ENCODE measurements at places on chromosomes 7 and 10. TPM values are rescaled to one million over a fixed set of nuclear protein-coding genes. Genes with fewer than 3 reads are reported as not detected.

HOXA2 gene
- polyA plus RNA-seq, result 5.5 TPM

CALML5 gene
- polyA plus RNA-seq, result not detected

C10orf53 gene
- 0.03 TPM for polyA plus RNA-seq

PIK3CG gene
- 2.7 TPM for polyA plus RNA-seq

PEX1 gene
- polyA plus RNA-seq, result 37.5 TPM

MACROH2A2 gene
- 52.0 TPM for polyA plus RNA-seq

DNA sequence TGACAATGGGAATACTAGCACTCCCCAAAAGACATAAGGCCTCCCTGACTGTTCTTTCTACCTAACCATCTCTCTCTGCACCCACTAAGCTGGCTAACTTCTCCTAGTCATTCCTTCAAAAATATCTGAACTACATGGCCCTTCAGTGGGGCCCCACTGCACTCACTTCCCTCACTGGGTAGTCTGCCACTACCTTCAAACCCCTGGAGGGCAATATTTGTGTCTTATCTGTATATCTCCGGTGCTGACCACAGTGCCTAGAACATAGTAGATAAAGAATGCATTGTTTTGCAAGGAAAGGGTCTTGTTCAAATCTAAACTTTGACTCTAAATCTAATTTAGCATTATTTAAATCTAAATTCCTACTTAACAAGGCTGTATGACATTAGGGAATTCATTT is 44.3 kb downstream of the CACUL1 start:
- DNase-seq, result no peak

DNA sequence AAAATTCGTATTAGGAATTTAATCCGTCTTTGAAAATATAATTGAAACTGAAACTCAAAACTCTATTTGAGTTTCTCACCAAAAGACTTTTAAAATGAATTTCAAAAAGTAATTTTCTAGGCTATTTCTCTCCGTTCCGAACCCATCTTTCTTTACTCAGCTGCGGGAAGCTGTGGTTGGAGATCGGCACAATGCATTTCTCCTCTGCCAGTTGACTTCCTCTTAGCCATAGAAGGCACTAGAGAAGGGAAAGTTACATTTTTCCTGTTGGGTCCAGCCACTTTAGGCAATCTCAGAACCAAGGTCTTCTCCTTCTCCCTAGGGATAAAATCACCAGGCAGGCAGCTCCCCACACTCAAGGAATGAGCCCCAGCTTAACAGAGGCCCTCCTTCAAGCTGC is 133.6 kb upstream of the COL1A2 start:
- DNase-seq, result no peak

DNA sequence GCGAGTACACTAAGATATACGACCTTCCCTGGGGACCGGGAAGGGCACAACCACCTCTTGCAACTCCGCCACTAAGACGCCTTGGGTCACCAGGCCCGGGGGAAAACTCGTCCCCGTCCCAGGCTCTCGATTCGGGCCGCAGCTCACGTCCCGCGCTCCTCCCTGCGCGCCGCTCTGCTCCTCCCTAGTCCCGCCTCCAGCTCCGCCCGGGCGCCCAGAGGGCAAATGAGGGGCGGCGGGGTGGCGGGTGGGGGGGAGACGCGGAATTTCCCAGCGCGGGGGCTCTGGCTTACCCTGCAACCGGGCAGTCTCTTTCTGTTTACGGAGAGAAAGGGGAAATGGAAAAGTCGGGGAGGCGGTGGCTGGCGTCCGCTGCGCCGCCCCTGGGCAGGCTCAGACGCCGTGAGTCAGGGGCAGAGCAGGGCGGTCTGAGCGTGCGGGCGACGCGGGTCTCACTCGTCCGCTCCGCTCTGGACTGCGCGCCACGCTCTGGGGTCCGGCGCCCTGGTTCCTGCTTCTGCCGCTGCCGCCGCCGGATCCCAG is at the start of gene MAP3K8:
Gene MAP3K8, plus strand, starts transcription at position 455 of the 543 bp plus-strand sequence. CDS start 4,755 bp downstream, outside the sequence.
- DNase-seq, result peak; percentile 83

DNA sequence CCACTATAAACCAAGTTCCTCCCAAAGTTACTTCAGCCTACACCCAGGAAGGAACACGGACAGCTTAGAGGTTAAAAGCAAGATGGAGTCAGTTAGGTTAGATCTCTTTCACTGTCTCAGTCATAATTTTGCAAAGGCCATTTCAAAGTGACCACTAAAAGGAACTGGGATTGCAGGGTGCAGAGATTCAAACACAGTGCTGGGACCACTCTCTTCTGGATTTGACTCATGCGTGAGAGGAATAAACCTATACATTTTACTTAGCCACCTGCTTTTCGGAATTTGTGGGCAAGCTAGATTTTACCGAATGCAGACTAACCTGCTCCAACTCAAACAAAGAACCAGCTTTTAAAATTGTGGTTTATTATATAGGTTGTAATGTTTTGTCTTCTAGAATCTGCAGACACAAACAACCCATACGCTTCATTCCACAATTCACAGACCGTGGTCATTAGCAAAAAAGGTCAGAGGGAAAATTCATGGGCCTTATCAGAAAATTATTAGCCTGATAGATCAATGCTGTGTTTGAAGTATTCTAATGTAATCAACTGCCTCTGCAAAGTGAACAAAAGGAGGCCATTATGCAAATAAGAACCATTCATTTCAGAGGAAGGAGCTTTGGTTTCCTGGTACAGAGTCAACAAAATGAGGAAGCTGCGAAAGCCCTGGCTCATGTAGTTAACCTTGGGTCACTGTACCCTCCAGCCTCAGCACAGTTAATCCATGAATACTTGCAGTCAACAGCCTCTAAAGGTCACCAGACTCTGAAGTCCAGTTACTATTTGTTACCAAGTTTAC is 342.7 kb upstream of the KLF6 start:
- DNase-seq, result peak; percentile 22

GRCh38 chr10:32197423-32197822 is 141.2 kb upstream of the KIF5B start:
- no peak for DNase-seq

DNA sequence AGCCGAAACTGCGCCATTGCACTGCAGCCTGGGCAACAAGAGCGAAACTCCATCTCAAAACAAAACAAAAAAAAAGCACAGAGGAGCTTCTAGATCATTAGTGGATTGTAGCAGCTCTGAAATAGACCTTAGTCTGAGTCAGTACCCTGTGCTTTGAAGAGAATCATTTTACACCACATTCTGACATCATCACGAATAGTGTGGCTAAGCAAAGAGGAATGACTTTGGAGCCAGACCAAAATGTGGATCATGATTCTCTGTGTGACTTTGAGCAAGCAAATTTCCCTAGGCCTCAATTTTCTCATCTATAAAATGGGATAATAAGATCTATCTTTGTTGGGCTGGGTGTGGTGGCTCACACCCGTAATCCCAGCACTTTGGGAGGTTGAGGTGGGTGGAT is 618.9 kb downstream of the CALN1 start:
- DNase-seq, result no peak

- no peak for DNase-seq
Observed at GRCh38 chr7:2287745-2288144, 26.5 kb downstream of the SNX8 start.

GRCh38 chr7:48299580-48300169 is 128.4 kb downstream of the ABCA13 start:
- peak; percentile 37 for DNase-seq

DNA sequence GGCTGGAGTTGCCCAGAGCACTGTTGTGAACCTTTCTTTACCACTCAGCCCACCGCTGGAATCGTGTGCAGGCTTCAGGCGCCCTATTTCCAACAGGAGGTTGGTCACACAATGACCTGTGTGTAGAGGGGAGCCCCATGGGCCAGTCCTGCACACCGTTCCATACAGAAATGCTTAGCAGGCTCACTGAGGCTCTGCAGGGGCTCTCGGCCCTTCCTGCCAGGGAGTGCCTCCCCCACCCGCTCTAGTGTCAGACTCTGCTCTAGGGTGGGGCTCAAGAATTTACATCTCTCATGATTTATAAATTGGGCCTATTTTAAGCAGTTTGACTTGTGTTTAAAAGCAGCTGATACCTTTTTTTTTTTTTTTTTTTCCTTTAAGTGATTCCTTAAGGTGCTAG is 42.0 kb downstream of the SHH start:
- DNase-seq, result no peak

DNA sequence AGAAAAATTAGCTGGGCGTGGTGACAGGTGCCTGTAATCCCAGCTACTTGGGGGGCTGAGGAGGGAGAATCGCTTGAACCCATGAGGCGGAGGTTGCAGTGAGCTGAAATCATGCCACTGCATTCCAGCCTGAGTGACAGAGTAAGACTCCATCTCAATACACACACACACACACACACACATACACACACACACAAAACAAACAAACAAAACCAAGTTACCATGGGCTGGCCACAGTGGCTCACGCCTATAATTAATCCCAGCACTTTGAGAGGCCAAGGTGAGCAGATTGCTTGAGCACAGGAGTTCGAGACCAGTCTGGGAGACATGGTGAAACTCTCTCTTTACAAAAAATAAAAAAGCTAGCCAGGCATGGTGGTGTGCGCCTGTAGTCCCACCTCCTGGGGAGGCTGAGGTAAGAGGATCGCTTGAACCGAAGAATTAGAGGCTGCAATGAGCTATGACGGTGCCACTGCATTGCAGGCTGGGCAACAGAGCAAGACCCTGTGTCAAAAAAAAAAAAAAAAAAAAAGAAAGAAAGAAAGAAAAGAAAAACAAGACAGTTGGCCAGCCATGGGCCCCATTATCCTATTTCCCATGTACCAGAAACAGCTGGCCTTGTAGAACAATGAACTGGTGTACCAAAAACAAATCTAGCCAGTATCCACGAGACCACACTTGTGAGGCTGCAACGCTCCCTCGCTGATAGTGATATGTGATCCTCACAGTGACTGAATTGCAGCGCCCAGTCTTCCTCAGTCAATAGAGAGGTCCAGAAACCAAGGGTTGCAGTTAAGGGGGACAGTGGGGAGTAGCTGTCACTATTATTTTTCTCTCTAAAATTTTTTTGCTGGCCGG is 6.6 kb upstream of the AGFG2 start:
- no peak for DNase-seq

- DNase-seq, result no peak
Observed at GRCh38 chr10:14276210-14276609, 54.5 kb downstream of the FRMD4A start.
